NCI-H1930 (cell line): ENCODE measurements at places on chromosomes 7 and 10.

GRCh38 chr10:44897049-44897448, 14.1 kb upstream of the TMEM72 start:
- DNase-seq, result no peak

GRCh38 chr7:32163896-32164295, 93.7 kb upstream of the PDE1C start:
- DNase-seq, result no peak

DNA sequence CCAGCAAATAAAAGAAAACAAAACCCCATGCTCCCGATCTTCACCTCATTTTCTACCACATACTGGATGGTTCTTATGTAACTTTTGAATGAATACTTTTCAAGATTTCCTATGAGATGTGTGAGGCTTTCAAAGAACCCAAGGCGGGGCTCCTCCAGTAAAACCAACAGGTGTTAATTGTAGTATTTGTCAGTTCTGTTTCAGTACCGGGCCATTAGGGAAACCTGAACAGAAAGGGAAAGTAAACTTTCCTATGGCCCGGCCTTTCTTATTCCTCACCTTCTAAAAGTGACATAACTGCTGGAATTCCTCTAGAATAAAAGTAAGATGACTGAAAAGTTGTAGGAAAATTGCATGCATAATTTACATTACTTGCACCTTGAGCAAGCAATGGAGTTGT, 672.9 kb downstream of the MAGI2 start:
- DNase-seq, result no peak

- no peak for DNase-seq
These were observed 22.3 kb downstream of the DLG5 start for GRCh38 chr10:77904100-77904840.

DNA sequence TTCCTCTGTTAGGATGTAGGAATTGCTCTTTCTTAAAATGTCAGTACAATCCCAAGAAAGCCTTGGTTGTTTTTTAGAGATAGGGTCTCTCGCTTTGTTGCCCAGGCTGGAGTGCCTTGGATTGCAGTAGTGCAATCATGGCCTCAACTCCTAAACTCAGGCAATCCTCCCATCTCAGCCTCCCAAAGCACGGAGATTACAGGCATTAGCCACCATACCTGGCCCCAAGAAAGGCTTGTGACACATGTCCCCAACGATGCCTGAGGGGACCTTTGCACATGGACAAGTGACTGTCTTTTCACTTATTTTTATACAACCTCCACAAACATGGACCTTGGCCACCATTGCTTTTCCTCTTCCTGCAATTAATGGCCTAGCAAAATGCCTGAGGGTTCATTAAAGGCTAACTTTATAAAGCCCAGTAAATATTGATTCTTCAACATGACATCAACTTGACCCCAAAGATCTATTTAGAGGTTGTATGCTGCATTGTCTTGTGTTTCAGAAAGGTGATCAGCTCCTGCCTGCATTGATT, 10.0 kb upstream of the SPOCK2 start:
- no peak for DNase-seq

DNA sequence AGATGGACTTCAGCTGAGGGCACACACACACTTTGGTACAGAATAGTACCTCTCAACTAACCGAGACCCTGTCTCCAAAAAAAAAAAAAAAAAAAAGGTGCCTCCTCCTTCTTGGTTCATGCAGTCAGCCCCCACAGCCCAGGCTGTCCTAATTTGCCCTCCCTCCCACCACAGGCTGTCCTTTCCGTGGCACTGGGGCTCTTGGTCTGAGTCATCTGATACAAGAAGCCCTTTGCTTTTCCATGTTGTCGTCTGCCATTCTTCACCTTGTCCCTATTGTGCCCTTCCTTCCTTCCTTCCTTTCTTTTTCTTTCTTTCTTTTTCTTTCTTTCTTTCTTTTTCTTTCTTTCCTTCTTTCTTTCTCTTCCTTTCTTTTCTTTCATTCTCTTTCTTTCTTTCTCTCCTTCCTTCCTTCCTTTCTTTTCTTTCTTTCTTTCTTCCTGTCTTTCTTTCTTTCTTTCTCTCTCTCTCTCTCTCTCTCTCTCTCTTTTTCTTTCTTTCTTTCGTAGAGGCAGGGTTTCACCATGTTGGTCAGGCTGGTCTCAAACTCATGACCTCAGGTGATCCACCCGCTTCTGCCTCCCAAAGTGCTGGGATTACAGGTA, 96.0 kb upstream of the IKZF1 start:
- no peak for DNase-seq
